Stimulated activated CD4-positive, alpha-beta T cell treated with anti-CD3 and anti-CD28 coated beads, Interleukin-1b, Interleukin-23, amount 100 ng/mL, for 1 hour (primary cell): ENCODE measurements at places on chromosomes 1 and 21.

DNA sequence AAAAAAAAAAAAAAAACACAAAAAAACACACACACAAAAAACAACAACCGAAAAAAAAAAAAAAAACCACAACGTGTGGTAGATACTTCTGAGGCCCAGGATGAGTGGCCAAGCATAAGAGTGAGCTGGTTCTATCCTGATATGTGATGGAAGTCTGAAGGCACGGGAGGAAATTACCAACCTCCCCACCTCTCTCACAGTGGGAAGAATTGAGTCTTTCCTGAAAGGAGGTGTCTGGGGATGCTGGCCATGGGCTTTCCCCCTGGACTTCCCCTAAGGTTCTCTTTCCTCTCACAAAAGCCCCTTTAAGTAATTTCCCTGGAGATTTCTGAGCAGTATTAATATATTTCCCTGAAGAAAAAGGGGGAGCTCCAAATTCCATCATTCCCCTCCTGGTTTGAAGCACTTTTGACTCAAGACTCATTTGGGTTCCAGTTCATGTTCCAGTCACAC is 5.2 kb downstream of the TMCC2 start:
- no peak for DNase-seq

- DNase-seq, result no peak
These were observed 169.0 kb downstream of the RYR2 start for GRCh38 chr1:237211031-237211430.

GRCh38 chr1:114545796-114546195 is 34.8 kb upstream of the TRIM33 start:
- no peak for DNase-seq

DNA sequence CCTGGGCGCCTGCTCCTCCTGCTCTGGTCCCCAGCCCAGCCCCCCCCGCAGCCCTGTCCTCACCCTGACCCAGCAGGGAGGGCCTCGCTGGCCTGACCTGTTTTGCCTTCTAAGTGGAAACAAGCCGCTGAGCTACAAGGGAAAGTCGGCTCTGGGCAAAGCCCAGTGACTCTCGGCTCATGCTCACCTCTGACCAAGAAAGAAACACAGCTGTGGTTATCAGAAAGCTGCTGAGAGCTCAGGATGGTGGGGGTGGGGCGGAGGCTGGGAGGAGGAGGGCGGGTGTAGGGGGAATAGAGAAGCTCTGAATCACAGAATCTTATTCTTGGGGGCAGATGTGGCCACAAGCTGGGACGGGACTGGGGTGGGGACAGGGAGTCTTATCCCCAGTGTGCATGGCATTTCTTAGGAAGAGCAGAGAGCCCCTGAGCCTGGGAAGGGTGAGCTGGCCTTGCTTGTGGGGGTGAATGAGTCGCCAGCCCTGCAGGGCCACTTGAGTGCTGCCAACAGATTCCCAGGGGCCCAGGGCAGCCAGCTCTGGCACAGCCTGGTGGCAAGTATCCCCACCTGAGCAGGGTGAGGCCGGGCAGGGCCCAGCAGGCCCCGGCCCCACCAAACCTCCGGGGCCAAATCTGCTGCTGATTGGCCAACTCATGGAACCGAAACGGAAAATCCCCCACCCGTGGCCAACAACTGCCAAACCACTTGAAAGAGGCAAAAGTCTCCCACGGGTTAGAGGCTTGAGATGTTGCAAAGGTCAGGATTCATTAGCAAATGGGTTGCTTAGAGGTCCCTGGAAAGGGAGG is 120.6 kb downstream of the SPSB1 start:
- DNase-seq, result peak; percentile 43

DNA sequence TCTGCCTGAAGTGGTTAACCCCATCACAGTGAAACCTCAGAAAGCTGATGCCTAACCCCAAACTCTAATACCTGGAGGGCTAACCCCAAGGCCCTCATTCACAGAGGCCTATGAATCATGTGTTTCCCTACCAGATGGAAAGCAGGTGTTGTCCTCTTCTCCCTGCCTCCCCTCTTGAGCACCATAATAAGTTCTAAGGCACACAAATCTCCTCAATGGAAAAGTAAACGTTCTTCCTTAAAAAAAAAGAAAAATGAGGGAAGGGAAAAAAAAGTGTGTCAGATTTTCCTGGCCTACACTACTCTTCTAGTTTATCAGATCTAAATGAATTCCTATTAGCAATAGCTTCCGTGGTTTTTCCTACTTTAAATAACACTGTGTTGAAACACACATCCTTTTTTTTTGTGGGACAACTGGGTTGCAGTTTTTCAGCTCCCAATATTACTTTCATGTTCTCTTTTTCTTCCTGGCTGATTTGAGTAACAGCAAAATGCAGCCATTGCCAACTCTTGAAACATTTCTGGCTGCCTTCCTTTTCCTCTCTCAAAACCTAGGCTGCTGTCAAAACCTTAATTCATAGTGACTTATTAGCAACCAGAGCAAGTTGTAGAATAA is 43.2 kb downstream of the SLC44A3 start:
- DNase-seq, result no peak

- DNase-seq, result no peak
These were observed 30.3 kb downstream of the VN1R5 start for GRCh38 chr1:247286134-247286670.

- DNase-seq, result no peak
These were observed 114.1 kb downstream of the SIM2 start for GRCh38 chr21:36813052-36813451.

DNA sequence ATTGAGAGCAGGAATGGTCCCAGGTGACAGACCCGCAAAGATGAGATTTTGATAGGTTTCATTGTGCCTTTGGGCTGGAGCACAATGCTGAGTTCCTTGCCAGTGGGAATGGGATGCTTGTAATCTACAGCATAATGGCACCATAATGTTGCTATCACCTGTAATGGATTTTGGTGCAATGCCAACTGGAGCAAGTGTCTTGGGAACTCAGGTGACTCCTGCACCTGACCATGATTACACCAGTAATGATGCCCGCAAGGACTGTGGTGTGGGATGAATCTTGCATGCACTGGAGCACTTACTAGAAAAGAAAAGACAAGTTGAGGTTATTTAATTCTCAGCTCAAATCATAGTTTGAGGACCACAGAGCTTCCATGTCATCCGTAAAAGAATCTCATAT is 96.7 kb downstream of the PTPRU start:
- no peak for DNase-seq

- no peak for DNase-seq
These were observed 21.0 kb upstream of the PCBP3 start for GRCh38 chr21:45622416-45623097.

DNA sequence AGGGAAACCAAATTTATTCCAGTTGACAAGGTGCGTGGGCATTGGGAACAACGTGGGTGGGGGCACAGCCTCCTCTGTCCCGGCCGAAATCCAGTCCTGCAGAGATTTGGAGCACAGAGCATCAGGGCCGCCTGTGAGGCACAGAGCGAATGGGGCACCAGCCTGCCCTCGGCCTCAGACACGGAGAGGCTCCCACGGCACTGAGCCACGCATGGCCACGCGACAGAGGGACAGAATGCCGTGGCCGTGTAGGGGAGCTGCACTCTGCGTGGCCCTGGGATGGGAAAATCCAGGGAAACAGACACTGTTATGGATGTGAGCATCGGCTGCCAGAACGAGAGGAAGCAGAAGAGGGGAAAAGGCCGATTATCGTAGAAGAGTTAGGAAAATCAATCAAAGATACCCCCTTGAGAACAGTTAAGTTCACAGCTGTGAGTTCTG is 13.5 kb upstream of the C1orf159 start:
- DNase-seq, result no peak

DNA sequence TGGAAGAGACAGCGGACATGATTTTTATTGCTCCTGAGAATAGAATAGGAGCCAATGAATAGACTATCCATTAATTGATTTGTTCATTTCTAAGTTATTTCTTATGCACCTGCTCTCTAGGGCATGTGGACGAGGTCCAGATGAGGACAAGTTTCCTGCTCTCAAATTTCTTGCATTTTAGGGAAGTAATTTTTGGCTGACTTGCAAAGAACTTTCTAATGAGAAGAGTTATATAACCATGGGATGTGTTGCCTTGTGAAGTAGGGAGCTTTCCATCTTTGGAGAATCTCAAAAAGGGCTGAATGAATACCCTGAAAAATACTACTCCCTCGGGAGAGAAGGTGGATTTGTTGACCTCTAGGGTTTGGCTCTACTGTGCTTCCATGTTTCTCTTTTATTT is 243.0 kb downstream of the KIF26B start:
- DNase-seq, result no peak

GRCh38 chr1:92820551-92820950 is 11.3 kb upstream of the RPL5 start:
- no peak for DNase-seq

- no peak for DNase-seq
These were observed 177.8 kb upstream of the KLHDC7A start for GRCh38 chr1:18302788-18303413.

DNA sequence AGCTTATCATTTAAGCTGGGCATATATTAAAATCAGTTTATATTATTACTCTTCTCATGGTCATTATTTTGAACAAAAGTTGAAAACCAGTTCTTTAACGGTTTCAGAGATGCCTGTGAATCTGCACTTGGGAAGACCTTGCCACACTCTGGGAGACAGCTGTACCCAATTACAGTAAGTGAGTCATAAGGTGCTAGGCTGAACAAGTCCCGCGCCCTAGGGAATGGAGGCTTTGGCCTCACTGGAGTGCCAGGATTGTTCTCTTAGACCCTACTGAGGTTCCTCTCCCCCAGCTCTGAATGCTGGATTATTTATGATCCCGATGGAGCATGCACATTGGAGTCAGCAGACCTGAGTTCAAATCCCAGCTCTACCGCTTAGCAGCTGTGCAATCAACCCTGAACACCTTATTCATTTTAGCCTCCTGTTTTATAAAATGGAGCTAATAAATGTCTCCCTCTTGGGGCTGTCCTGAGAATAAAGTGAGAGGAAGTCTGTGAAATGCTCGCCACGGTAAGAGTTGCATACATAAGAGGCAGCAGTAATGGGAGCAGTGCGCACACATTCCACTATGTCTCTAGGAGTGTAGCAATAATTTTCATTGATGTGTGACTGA is 266.2 kb downstream of the FOXD2 start:
- DNase-seq, result no peak

- DNase-seq, result no peak
These were observed 892 bp downstream of the TYW3 start for GRCh38 chr1:74733604-74734484.

DNA sequence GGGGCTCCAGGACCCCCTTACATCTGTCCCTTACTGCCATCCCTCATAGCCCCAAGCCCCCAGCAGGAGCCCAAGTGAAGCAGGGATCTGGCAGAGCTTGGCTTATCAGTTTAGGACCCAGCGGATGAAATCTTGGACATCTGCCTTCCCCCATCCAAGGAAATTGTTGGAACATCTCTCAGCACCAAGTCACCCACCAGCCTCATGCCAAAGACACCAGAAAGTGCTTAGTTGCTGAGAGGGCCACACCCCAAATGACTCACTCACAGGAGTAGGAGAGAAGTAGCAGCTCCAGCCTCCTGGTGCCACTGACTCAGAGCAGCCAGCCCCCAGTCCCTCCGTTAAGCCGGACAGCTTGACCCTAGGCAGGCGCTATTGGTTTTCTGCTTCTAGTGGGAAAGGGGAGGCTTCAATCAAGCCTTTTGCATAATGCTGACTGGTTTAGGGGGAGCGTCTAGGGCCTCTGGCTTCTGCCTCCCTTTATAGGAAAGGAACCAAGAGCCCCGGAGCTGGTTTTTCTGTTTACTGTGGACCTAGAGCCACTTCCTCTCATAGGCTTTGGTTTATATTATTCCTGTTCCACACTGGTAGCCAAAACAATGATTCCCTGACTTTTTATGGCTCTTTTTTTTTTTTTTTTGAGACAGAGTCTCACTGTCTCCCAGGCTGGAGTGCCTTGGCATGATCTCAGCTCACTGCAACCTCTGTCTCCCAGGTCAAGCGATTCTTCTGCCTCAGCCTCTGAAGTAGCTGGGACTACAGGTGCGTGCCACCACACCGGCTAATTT is 114.2 kb upstream of the IPO9 start:
- DNase-seq, result no peak

DNA sequence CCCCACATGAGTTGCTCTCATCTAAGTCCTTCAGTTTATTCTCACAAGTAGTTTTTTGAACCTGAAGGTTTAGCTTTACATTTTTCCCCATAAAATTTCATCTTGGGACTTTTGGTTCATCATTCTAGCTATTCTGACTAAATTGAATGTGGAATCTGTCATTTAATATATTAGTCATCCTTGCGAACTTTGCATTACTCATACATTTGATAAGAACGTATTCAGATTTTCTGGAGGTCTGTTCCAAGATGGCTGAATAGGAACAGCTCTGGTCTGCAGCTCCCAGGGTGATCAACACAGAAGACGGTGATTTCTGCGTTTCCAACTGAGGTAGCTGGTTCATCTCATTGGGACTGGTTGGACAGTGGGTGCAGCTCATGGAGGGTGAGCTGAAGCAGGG is 59.8 kb upstream of the CSF1 start:
- DNase-seq, result no peak

DNA sequence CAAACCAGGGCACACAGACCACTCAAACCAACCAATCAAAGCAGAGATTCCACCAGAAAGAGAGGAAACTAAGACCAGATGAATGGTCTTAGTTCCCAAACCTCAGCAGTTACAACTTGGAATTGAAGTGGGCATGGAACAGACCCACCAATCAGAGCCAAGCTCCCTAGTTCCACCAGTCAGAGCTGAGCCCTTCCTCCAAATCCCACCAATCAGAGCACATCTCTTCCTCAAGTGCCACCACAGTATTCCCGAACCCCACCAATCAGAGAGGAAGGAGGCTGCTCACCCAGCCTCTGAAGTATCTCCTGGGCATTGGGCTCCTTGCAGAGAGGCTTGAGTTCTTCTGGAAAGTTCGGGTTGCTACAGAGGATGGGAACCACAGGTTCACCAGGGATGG is 1.4 kb downstream of the GUCA2A start:
- no peak for DNase-seq

DNA sequence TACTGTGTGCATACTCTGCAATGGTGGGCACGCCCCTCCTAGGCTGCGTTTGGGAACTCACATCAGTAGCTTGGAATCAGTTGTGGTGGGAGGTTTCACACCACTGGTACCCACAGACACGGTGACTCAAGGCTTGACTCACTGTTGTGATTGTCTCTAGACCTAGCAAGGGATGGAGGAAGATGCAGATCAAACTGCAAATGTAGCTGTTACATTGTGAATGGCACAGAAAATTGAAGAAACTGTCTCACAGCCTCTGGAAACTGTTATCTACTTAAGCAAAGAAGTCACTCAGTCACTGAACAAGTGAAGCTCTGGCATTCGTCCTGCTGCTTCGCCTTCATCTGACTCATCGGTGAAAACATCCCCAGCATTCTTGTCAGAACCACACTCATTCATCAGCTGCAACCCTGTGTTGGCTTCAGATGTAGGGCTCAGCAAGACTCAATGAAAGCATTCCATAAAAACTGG is 59.5 kb downstream of the POFUT2 start:
- no peak for DNase-seq

DNA sequence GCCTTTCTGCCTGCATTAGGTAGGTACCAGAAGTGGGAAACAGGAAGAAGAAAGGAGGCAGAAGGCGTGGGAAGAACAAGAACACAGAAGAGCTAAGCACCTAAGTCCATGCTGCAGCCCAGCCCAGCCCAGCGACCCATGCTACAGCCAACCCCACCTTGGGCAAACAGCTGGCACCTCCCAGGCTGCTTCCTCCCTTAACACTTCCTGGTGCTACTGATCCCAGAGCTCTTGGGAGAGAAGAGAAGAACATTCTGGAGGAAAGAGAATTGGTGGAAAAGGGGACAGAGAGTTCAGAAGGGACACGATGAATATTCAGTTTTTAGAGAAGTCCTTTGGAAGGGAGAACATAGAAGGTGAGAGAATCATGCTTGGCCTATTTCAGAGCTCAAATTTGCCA is 28.5 kb downstream of the PLEKHA6 start:
- no peak for DNase-seq
